Left kidney (tissue), 8 donors: ENCODE measurements at places on chromosomes 16 and 17. TPM values are rescaled to one million over a fixed set of nuclear protein-coding genes. Genes with fewer than 3 reads are reported as not detected.

- peak; percentile 38 for DNase-seq
Observed at GRCh38 chr16:22728167-22728836, 85.7 kb upstream of the HS3ST2 start.

- no peak for DNase-seq
Observed at GRCh38 chr16:3607634-3608033, 3.8 kb downstream of the SLX4 start.

The RPL13 gene
- polyA plus RNA-seq, result 1,395 TPM

GRCh38 chr17:48915459-48916282, 7.5 kb downstream of the UBE2Z start:
- no peak for DNase-seq

- DNase-seq, result peak; percentile 26
Observed at GRCh38 chr17:70390049-70390448, 220.7 kb downstream of the KCNJ2 start.

- no peak for DNase-seq
Observed at GRCh38 chr16:17866996-17867395, 396.2 kb upstream of the XYLT1 start.

DNA sequence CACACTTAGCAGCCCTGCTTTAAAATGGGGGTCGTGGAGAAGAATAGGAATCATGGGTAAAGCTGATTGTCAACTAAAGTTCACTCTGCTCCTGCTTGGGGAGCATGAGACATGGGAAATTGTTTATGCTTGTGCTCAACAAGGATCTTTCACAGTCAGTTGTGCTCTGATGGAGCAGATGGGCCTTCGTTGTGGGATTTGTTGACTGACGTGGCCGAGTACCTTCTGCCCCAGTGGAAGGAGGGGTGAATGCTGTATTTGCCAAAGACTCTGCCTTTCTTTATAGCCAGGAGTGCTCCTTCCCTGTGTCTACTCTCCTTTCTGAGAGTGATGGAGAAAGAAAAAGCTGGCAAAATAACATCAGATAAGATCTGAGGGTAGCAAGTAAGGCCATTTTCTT, 11.4 kb downstream of the ARSG start:
- DNase-seq, result no peak

DNA sequence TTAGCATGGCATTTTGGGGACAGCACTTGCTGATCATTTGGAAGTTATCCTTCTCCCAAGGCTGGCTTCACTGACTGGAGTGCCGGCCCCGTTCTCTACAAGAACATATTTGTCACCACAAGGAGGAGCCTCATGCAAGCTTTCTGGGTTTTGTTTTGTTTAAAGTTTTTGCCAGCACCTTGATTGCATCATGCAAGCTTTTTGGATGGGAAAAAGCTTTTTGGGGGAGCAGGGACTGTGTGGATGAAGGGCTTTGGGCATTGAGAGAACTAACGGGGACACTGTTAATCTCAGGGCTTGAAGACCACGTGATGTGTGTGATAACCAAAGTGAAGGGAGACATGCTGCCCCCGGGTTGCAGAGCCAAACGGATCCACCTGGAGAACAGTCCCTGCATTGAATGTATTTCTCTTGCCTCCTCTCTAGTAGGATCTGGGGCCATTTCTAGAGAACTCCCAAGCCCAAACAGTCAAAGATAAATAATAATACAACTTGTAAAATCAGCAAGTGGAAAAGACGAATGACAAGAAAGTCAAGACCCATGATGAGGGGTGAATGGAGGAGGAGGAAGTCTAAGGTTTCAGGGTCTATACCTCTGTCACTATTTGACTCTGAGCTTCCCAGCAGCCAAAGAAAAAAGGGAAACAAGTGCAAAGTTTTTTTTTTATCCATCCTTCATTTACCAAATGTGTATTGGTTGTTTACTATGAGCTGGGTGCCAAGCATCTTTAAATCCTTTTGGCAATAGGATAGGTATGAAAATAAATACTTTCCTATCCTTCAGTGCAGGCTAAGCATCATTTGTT, 17.2 kb downstream of the TMEM114 start:
- DNase-seq, result no peak

GRCh38 chr17:21146362-21147015, 19.7 kb downstream of the DHRS7B start:
- DNase-seq, result no peak

DNA sequence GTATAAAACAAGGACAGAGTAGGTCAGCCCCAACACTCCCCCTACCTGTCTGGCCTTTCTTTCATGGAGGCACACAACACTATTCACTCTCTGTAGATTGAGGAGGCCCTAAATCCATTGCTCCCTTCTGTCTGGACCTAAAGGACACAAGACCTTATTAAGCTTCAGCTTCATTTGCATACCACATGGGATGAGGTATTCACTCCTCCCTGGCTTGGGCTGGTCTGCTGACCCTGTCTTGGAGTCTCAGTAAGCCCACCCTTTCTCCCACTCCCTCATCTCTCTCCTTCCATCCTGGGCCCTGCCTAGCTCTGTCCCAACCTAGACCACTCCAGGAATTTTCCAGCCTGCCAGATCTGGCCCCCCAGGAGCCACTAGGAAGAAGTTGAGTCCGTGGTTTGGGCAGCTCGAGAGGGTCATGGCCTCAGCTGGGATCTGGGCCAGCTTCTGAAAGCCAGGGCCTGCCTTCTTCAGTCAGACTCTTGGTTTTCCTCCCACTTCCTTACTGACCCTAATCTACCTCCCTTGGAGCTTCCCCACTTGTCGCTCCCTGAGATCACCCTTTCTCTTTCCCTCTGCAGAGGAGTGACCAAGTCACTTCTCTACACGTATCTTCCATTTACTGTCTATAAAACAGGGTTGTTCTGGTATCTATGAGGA, 6.5 kb upstream of the LLGL1 start:
- DNase-seq, result no peak

- no peak for DNase-seq
Observed at GRCh38 chr16:56916571-56917403, 15.2 kb upstream of the HERPUD1 start.

DNA sequence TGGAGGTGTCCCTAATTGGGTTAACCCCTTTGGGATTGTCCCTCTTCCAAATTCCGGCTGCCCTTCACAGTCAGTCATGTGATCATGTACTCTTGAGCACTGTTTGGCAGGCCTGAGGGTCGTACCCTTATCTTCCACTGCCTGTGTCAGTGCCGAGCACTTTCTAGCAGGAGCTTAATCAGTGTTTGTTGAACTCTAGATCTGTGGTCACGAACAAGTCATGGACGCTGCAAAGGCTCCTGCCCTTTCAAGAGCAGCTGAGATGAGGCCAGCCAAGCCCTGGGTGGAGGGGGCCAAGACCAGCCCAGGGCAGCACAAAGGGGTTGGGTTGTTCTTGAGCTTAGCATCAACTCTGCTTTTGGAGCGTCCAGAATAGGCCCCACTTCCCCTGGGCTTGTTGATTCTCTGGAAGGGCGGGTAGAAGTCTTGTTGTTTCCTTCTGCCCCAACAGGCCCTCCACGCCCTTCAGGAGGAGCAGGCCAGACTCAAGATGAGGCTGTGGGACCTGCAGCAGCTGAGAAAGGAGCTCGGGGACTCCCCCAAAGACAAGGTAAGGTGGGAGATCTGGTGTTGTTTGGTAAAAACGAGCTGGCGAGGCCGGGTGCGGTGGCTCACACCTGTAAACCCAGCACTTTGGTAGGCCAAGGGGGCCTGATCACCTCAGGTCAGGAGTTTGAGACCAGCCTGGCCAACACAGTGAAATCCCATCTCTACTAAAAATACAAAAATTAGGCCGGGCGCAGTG, 5.3 kb downstream of the IFI35 start:
- DNase-seq, result no peak

DNA sequence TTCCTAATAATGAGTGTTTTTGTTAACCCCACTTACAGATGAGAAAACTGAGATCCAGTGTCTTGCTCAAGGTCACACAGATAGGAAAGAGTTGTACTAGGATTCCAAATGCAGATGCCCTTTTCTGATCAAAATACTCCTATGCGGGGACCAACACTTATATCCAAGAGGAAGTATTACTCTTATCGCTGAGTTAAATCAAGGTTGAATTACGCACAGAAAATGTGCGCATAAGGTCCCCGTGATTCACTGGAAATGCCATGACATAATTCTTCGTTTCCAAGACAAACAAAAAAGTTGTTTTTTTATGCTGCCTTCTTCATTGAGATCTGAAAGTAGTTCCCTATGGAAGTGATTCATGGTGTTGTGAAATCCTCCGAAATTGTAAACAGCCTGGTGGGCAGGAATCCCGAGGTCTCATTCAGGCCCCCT, 463.8 kb upstream of the HSBP1 start:
- DNase-seq, result no peak

- DNase-seq, result no peak
Observed at GRCh38 chr17:76171706-76172105, 30.7 kb upstream of the FOXJ1 start.

The KRT20 gene
- 0.33 TPM for polyA plus RNA-seq

The RPTOR gene
- polyA plus RNA-seq, result 18.6 TPM

DNA sequence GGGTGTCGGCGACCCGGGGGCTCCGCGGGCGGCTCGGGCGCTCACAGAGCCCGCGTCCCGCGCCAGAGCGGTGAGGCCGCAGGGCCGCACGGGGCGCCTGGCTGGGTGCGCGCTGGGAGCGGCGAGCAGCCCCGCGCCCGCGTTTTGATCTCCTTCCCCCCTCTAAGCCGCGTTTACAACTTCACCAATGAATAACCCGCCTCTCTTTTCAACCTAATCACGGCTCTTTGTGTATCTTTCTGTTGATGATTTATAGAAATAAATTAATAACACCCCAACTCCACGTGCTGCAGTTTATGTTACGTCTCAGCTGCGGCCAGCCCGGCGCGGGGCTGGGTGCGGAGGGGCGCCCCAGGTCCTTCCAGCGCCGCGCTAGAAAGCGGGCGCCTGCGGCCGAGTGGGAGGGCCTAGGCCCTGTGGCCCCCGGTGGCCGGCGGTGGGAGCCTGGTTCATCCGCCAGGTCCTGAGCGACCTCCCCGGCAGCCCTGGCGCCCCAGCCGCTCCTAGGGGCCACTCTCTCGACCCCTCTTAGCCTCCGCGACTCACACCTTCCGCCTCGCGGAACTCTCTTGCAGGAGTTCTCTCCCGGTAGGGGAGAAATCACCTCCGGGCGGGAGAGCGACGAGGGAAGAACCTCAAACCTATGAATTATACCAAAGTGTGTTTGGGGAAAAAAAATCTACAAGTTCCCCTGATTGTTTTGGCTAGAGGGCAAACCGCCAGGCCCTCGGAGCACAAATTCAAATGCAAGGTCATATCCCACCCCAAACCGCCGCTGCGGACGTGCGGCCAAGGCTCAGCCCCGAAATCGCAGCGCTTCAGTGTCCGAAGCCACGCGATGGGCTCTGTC, 1.9 kb downstream of the HNF1B start:
- no peak for DNase-seq

DNA sequence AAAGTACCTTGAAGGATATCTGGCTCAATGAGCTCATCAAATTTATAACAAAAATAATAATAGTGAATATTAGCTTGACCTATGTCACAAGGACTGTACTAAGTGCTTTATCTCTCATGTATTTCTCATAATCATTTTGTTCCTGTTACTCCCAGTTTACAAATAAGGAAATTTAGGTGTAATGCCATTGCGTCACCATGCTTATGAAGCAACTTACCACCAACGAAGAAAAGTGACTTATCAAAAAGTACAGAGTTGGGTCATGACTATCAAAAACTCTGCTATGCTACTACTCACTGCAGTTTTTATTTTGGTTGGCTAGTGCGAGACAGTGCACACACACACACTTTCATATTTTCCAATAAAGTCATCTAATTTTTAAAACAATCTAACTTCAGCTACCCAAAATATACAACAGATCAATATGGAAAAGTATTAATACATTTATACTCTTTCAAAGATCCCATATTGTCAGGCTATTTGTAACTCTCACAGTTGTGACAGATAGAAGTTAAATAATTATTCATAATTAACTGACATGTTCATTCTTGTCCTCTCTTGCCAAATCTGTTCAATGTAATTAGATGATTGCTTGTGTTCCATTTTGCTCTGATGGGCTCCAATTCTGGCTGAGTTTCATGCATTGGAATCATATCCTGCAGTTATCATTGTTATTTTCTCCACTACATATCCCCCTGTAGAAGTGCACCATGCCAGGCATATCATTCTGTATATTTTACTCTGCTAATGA, 119.4 kb downstream of the KCNJ2 start:
- no peak for DNase-seq

DNA sequence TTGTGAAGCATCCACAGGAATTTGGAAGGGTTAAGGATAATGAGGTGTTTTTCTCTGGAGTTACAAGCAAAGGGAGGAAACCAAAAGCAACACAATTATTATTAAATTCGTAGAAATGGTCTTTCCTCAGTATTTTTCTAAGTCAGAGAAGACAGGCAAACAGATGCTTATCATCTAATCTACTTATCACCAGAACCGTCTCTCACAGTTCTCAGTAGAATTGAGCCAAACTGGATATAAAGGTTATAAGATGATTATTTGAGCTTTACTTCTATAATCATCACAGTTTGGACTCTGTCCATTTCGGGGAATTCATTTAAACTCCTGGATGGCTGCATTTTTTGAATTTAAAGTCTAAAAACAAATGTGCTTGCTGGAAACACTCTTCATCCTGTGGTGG, 245.0 kb downstream of the KCNJ2 start:
- DNase-seq, result no peak

DNA sequence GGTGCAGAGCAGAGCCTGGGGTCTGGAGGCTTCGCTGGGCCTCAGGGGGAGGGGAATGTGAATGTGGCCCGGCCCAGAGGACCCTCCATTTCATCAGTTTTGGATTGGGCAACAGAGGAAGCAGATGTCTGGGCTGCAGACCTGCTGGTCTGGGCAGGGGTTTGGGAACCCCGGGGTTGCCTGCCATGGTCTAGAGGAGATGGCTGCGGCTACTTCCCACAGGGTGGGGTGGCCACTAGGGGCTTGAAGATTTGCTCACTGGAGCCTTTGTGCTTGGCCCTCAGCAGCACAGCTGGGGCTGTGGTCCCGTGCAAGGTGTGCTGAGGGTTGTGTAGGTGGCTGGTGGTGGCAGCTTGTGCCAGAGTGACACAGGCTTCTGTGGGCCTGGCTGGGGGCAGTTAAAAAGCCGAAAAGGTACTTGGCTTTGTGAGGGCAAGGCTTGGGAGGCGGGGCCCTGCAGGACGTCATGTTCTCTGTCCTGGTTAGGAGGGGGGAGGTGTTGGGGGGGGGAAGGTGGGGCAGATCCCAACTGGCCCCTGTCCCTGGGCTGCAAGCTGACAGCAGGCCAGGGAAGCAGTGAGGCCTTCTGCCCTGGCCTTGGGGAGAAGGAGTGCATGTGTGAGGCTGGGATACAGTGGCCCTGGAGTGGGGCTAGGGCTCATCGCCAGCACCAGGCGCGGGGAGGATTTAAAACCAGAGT, 98.0 kb downstream of the KPNA2 start:
- no peak for DNase-seq

The TACO1 gene
- polyA plus RNA-seq, result 26.1 TPM
